Esophagus squamous epithelium (tissue), 5 donors: ENCODE measurements at places on chromosomes 2 and 18. TPM values are rescaled to one million over a fixed set of nuclear protein-coding genes. Genes with fewer than 3 reads are reported as not detected.

Gene CLEC4F
- total RNA-seq, result 0.15 TPM

Gene CAB39
- total RNA-seq, result 79.7 TPM

Gene CFAP210
- total RNA-seq, result not detected

Gene TYMS
- total RNA-seq, result 25.1 TPM

Gene ASXL3
- total RNA-seq, result not detected

- H3K27me3 ChIP-seq, result no peaks in the 10 kb centered on the region
- no peak overlapping the region for H3K4me3 ChIP-seq
- no peaks in the 10 kb centered on the region for H3K4me1 ChIP-seq
- no peak for DNase-seq
- H3K27ac ChIP-seq, result no peak overlapping the region
These were observed 10.4 kb downstream of the COLEC11 start for GRCh38 chr2:3604991-3605961.

DNA sequence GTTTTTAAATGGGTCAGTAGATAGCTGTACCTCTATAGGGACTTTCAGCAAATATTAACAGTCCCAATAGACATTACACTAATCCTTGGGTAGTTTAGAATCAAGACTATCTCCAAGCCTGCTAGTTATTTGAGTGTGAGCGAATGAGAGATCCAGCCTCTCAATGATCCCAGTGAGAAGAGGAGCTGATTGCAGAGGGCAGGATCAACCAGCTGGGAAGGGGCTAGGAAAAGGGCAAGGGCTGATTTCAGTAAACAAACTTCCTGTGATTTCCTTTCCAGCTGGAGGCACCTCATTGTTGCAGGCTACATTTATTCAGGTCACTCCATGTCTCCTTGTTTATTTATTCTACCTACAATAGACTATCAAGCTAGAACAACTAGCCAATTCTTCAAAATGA, 84.1 kb upstream of the CTNNA2 start:
- H3K27me3 ChIP-seq, result no peaks in the 10 kb centered on the region
- H3K4me1 ChIP-seq, result no peaks in the 10 kb centered on the region
- H3K27ac ChIP-seq, result no peak overlapping the region
- no peak for DNase-seq
- H3K36me3 ChIP-seq, result no peaks in the 10 kb centered on the region

DNA sequence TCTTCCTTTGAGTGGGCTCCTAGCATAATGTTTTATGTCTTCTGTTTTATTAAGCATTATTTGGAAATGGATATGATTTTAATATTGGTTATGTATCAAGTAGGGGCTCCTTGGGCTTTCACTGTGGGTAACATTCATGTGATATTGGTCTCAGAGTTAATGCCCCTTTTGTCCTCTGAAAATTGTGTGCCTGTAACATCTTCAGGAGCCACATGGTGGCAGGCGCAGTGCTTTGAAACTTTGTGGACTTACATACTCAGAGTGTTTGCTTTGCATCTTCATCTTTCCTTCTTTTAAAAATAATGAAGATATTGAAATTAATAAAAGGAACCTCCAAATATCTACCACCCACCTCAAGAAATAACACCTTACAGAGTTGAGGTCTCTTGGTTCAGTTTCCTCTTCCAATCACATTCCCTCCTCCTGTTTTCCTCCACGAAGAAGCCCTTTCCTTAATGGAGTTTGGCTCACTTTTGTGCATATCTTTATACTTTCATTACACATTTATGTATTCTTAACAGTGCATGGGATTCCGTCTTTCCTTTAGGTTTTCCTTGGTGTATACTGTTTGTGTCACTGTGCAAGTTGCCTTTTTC, 73.5 kb downstream of the LIMS1 start:
- peaks cover 36% of the 10 kb centered on the region for H3K4me1 ChIP-seq
- H3K27me3 ChIP-seq, result no peaks in the 10 kb centered on the region
- H3K4me3 ChIP-seq, result no peak overlapping the region
- no peak overlapping the region for H3K27ac ChIP-seq

- no peak for DNase-seq
- no peaks in the 10 kb centered on the region for H3K36me3 ChIP-seq
- no peaks in the 10 kb centered on the region for H3K27me3 ChIP-seq
- H3K4me1 ChIP-seq, result no peaks in the 10 kb centered on the region
- H3K4me3 ChIP-seq, result no peak overlapping the region
- H3K27ac ChIP-seq, result no peak overlapping the region
These were observed 12.9 kb upstream of the NABP1 start for GRCh38 chr2:191664823-191665677.

- H3K27ac ChIP-seq, result no peak overlapping the region
- H3K4me1 ChIP-seq, result peaks cover 8% of the 10 kb centered on the region
- DNase-seq, result no peak
- no peaks in the 10 kb centered on the region for H3K27me3 ChIP-seq
- H3K4me3 ChIP-seq, result no peak overlapping the region
These were observed 4.7 kb upstream of the IL1R2 start for GRCh38 chr2:101986804-101987740.

DNA sequence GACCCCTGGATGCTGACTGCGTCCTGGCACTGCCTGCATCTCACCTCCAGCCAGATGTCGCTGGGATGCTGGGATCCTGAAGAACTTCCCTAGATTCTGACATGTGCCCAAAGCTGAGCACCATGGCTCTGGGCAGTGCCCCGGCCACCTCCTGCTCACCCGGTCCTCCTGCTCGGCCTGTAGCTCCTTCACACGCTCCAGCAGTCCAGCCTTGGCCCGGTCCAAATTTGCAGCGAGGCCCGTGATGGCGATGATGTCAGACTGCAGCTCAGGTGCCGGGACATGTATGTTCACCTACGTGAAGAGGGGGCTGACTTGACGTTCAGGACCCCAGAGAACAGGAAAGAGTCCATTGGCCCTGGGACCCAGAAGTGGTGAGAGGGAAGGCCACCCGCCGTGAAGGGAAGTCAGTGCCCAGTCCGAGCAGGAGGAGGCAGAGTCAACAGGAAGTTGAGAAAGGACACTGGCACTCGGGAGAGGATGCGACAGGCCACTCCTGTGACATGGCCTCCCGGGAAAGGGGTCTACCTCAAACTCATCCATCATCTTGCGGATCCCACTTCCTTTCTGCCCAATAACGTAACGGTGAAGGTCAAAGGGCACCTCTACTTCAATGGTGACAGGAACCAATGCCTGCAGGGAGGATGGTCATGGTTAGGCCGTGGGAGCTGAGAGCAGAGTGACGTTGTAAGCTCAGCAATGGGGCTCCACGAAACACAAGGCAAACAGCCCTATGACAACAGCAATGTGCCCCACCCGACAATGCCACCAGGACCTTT, 46.7 kb downstream of the ANO7 start:
- no peak overlapping the region for H3K27ac ChIP-seq
- no peak overlapping the region for H3K4me3 ChIP-seq
- peaks cover 98% of the 10 kb centered on the region for H3K36me3 ChIP-seq
- no peak for DNase-seq

DNA sequence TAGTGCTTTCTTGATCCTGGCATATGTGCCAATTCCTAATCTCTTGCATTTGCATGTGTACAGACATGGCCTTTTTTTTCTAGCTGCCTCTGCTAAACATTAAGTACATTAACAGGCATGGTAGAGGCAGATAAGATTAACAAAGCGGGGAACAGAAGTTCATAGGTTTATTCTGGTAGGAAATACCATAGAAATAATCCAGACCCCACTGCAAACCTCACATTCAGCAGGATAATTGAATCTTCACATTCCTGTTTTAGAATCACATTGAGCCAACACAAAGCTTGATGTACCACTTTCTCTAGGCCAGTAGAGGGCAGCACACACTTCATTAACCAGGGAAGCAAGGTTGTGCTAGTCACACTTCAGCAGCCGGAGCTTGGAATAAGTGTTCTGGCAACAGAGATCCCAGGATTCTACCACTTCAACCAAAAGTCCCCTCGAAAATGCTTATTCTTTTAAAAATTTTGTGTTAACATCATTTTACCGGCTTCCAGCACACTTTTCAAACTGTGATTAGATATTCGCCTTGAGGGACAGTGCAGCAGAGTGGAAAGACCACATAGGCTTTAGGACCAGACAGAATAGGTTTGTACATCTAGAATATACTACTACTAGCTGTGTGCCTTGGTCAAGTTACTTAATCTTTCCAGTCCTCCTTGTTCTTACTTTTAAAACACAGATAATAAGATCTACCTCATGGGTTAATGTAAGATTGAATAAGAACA, 420.2 kb upstream of the CHST9 start:
- no peaks in the 10 kb centered on the region for H3K36me3 ChIP-seq
- no peak overlapping the region for H3K27ac ChIP-seq
- no peaks in the 10 kb centered on the region for H3K4me1 ChIP-seq

GRCh38 chr18:21682371-21683051, 22.1 kb downstream of the ABHD3 start:
- H3K4me1 ChIP-seq, result peaks cover 11% of the 10 kb centered on the region
- no peak for DNase-seq
- no peaks in the 10 kb centered on the region for H3K27me3 ChIP-seq
- H3K36me3 ChIP-seq, result peaks cover 26% of the 10 kb centered on the region
- peak overlapping the region; percentile 72 for H3K27ac ChIP-seq

DNA sequence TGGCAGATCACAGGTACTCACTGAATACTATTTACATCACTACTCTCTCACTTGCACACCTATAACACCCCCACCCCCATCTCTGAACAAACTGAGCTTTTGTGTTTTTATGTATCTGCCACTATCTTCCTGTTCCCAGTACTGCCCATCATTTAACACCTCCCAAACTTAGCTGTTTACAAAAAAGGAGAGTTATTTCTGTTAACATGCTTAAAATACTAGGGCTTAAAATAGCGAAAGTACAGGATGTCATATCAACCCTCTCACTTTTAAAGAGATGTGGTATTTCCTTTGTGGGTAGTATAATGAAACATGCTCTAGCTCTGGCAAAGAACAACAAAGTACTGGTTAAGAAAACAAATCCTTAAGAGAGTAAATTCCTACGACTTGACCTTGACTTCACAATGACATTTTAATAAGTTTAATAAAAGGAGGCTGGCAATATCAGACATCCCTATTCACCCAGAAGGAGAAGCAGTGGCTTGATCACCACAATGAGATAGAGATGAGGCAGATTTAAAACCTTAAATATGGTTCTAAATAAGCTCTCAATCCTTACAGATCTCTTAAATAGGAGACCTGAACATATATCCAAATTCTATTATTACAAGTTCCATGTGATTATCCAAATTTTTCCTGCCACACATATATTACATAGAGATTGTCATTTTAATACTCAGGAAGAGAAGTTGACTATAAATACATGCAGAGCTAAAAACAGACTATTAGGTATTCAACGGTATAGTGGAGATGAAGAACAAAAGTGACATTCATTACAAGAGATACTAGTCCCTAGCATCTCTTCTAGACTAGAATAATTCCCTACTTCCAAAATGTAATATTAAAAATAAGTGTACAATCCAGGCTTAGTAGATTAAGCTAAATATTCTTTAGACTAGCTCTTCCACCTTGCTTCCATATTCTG, 36.9 kb downstream of the TRAK2 start:
- peak overlapping the region; percentile 40 for H3K27ac ChIP-seq
- no peak for DNase-seq
- no peak overlapping the region for H3K4me3 ChIP-seq
- no peaks in the 10 kb centered on the region for H3K36me3 ChIP-seq
- H3K4me1 ChIP-seq, result peaks cover 6% of the 10 kb centered on the region

- no peak overlapping the region for H3K4me3 ChIP-seq
- H3K27me3 ChIP-seq, result no peaks in the 10 kb centered on the region
- H3K36me3 ChIP-seq, result no peaks in the 10 kb centered on the region
- H3K4me1 ChIP-seq, result peaks cover 7% of the 10 kb centered on the region
These were observed 48.1 kb upstream of the ARL4C start for GRCh38 chr2:234544659-234545611.
